ENCODE measurements at places on chromosomes 12 and 14.

GRCh38 chr14:100056964-100057795 is 8.0 kb upstream of the EVL start:
- DNase-seq, result peak; percentile 34

- peak; percentile 59 for DNase-seq
Observed at GRCh38 chr12:90102957-90103652, 394.5 kb upstream of the ATP2B1 start.

DNA sequence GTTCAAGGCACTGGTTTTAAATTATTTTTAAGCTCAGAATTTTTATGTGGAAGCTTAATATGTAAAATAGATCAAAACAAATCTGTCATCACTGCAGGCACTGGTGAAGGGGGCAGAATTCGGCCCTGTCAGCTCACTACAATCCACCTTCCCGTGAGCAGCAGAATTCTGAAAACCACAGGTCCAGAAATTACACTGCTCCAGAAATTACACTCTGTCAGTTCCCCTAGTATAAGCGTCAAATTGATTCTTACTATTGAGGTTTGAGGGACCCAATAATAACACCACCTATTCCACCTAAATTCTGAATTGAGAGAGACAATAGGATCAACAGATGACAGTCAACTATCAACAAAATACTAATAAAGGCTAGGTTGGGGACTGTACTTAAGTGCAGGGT is 245.5 kb downstream of the PHLDA1 start:
- no peak for DNase-seq

GRCh38 chr14:101595887-101596721 is 34.8 kb downstream of the DIO3 start:
- no peak for DNase-seq

DNA sequence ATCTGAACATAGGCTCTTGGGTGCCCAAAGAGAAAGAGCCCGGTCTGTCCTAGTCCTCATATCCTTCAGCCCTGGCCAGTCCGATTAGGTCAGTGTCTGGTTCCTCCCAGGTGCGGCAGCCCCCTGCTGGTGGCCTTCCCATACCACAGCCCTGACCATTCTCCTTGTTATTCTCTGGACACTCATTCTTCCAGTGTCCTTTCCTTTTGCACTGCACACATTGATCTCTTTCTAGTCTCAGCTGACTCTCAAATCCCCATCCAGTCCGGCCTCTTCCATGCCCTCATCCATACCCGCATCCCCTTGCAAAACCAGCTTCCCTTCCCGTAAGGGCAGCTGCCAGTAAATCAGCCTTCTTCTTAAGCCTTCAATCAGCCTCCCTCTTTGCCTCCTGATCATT is 1316.3 kb downstream of the TMEM121 start:
- no peak for DNase-seq

DNA sequence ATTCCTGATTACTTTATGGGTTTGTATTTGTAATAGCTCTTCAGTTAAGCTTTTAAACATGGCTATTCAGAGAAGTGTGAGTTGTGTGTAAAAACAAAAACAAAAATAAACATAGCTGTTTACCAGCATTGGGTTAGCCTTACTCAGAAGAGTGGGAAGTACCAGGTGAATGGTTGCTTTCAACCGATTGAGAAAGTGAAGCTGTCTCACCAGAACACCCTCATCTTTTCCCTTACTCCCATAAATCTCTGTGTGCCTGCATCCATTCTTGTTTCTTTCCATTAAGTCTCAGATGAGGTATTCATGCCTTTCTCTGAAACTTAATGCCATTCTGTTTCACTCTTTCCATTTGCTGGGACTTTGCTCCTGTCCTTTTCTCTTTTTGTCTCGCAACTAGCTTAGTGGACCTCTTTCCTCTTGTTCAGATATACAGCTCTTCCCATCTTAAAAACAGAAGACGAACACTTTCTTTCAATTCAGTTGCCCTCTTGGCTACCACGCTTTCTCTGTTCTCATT is 10.7 kb downstream of the BORCS5 start:
- DNase-seq, result no peak

DNA sequence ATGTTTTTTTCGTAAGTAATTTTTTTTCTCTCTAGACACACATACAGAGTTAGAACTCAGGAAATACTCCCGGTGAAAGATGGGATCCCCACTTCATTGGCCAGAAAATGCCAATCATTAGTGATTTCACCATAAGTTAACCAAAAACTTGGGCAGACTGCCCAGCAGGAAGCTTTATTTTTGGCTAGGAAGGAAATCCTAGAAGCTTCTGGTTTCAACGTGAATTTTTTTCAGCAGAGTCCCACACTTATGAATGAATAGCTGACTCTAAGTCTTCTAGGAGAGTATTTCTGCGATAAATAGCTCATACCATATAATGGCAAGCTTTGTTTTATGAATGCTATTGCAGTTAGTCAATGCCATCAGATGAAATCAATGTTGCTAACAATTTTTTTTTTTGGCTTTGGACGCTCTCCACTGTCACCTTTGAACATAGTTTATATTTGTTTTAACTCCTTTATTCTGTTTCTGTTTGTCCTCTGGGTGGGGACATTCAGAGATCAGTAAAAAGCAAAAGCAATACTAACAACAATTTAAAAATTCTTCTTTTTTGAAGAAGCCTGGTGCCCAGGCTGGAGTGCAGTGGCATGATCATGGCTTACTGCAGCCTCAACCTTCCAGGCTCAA is 9.5 kb downstream of the PPP1CC start:
- no peak for DNase-seq

DNA sequence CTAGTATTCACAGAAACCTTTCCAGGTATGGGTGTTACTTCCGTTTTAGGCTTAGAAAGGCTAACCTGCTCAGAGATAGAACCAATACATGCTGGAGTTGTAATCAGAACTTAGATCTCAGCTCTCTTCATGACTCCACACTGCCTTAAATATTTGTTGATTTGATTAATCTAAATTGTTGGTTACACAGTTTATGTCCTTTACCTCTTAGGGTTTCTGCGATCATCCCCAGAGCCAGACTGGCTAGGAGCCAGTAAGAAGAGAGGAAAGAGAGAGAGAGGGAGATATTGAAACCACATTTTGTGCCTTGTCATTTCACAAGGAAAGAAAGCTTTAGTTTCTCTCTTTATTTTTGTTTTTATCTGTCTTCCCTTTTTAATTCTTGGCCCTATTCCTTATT is 16.8 kb upstream of the MGP start:
- peak; percentile 30 for DNase-seq

- DNase-seq, result no peak
Observed at GRCh38 chr12:96289067-96289466, 94.9 kb downstream of the ELK3 start.

GRCh38 chr12:97609957-97610356 is 147.4 kb downstream of the RMST start:
- DNase-seq, result no peak

GRCh38 chr12:57727758-57728395 is 10.7 kb downstream of the AGAP2 start:
- no peak for DNase-seq

DNA sequence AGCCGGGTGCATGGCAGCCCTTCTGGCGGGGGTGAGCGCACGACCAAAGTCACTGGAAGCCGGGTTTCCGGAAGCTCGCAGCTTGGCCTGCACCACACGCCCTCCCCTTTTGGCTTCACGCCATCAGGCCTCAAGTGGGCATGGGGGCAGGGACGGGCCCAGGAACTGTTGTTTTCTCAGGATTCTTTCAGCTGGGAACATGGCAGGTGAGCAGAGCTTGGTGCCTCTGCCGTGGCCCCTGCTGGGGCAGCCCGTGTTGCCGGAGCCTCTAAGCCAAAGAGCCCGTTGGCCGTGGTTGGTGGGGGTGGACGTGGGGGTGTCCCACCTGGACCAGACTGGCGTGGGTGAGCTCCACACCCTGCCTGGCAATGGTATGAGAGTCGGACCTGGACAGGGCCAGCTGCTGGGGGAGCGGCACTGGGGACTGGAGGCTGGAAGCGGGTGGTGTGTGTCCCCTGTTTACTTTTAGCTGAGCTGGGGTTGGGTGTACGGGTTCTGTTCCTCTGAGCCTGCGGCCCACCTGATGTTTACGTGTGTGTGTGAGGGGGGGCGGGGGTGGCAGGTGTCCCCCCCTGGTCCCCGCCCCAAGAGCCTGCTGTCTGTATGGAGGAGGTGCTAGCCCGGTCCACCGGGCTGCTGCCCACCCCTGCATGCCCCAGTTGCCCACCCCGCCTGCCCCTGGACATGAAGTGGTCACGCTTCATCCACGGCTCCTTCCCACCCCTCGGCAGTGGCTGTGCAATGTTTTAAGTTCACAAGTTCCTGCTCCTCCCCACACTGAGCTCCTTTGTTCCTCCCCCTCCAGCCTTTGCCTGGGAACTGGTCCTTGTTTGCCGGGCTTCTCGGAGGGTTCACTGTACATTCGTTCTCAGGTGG is 28.7 kb upstream of the PLD4 start:
- DNase-seq, result no peak

GRCh38 chr14:23559010-23559925 is 3.2 kb downstream of the THTPA start:
- DNase-seq, result peak; percentile 61

- no peak for DNase-seq
Observed at GRCh38 chr12:92756898-92757596, 54.3 kb downstream of the PLEKHG7 start.

DNA sequence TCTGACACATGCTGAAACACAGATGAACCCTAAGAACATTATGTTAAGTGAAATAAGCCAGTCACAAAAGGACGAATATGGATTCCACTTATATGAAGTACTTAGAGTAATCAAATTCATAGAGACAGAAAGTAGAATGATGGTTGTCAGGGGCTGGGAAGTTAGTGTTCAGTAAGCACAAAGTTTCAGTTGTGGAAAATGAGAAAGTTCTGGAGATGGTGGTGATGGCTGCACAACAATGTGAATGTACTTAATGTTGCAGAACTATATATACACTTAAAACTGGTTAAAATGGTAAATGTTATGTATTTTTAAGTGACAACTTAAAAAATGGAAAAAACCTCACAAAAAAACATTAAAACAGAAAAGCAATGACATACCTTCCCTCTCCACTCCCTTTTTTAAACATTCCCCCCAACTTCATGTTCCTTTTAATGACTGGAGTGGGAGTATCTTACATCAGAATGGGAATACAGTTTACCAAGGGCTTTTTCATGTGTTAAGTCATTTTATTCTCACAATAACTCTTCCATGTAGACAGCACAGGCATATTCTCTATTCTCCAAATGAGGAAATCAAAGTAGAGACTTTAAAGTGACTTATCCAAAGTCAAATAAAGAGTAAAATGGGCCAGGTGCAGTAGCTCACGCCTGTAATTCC is 24.0 kb downstream of the BTBD7 start:
- no peak for DNase-seq

- DNase-seq, result no peak
Observed at GRCh38 chr12:120668868-120669840, 17.8 kb upstream of the MLEC start.

- DNase-seq, result peak; percentile 77
Observed at GRCh38 chr14:67940486-67941455, 121.2 kb downstream of the RAD51B start.

GRCh38 chr12:72346363-72346944 is 74.3 kb downstream of the TRHDE start:
- DNase-seq, result peak; percentile 77

DNA sequence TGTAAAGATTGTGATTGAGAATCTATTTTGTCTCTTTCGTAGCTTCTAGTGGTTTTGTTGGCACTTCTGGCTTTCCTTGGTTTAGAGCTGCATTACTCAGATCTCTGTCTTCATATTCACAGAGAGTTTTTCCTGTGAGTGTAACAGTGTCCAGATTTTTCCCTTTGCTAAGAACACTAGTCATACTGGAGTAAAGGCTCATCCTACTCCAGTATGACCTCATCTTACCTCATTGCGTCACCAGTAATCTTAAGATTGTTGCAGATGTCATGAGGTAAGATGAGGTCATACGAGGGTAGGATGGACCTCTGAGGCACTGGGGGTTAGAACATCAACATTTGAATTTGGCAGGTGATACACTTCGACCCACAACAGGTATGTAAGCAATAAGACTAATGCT is 461.2 kb downstream of the FLRT2 start:
- DNase-seq, result peak; percentile 18

DNA sequence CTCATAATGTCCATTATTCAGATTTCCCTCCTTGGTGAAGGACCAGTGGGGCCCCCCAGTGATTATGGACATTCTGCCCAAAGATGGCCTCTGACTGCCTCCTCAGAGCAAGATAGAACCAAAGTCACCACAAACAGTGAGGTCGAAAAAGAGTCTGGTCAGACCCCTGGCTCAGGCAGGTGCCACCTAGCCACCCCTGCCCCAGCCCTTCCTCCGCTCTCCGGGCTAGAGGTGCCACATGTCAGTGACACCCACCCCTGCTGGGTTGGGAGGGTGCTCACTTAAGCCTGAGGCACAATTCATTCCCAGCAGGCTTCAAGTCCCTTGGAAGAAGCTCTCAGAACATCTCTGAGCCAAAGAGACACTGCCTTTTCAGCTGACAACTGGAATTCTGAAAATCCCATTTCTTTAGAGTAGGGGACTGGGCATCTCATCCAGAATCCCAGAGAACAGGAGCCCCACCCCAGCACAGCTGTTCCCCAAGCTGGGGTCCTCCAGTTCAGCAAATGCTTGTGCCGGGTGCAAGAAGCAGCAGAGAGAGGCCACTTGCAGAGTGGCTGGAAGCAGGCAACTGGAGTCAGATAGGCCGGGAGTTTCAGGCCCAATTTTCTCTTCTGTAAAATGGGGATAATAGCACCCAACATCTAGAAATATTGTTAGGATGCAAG is 50.3 kb downstream of the ISCA2 start:
- no peak for DNase-seq

DNA sequence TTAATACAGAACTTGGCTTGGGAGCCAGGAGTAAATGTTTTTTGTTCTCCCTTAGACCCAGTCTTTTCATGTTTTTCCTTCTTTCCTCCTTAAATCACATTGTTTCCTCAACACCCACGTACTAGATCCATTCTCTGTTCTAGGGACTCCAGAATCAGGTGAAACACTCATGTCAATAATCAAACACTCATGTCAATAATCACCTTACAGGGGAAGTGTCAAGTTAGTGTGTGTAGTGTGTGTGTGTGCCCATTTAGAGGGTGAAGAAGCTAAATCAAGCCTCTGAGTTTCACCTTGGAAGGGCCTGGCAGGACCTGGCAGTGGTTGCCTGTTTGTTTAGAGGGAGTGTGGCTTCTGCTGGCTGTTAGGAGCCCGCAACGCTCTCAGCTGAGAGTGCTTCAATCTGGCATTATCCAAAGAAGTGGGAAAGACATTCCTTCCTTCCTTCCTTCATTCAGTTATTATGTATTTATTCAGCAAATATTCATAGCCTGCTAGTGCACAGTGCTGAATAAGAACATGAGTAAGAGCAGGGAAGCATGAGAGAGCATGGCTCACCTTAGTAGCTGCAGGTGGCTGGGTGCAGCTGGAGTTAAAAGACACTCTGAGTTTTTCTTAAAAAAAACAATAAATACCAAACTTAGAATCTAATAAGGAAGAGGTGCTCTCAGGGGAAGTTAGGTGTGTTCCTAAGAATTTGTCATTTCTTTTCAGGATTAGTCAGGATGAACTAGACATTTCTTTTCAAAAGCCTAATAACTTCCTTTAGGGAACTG is 17.6 kb upstream of the EID3 start:
- no peak for DNase-seq

- no peak for DNase-seq
Observed at GRCh38 chr12:32201096-32201495, 94.4 kb downstream of the BICD1 start.
